ENCODE measurements at places on chromosomes 11 and 22. TPM values are rescaled to one million over a fixed set of nuclear protein-coding genes. Genes with fewer than 3 reads are reported as not detected.

GRCh38 chr22:36185828-36186624 lies 15.6 kb downstream of the APOL4 start:
- H3K27me3 ChIP-seq = no peaks in the 10 kb centered on the region
- no peak overlapping the region for H3K4me3 ChIP-seq
- H3K36me3 ChIP-seq = no peaks in the 10 kb centered on the region
- no peaks in the 10 kb centered on the region for H3K4me1 ChIP-seq

DNA sequence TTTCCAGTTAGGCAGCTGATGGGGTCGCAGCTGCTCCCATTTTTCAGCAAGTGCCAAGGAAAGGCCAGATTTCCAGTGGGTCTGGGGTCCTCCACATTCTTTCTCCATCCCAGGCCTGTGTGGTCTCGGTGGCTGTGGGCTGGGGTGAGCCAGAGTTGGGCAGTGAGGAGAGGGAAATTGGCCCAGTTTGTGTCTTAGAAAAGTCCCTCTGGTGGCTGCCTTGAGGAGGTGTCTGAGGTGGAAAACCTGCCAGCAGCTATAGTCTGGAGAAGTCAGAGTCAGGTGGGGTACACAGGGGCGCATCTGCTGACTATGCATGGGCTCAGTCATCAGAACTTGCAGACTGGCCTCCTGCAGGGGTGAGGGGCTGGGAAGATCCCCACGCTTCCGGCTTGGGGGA lies 30.5 kb downstream of the MRGPRD start:
- no peak overlapping the region for H3K27ac ChIP-seq
- H3K4me3 ChIP-seq = no peak overlapping the region
- H3K27me3 ChIP-seq = no peaks in the 10 kb centered on the region
- H3K36me3 ChIP-seq = no peaks in the 10 kb centered on the region
- H3K4me1 ChIP-seq = no peaks in the 10 kb centered on the region
- no peak for DNase-seq

- no peaks in the 10 kb centered on the region for H3K27me3 ChIP-seq
- no peak overlapping the region for H3K27ac ChIP-seq
- H3K4me3 ChIP-seq = no peak overlapping the region
- H3K4me1 ChIP-seq = no peaks in the 10 kb centered on the region
- no peaks in the 10 kb centered on the region for H3K36me3 ChIP-seq
Observed at GRCh38 chr22:32569956-32570355, 95.3 kb downstream of the FBXO7 start.

DNA sequence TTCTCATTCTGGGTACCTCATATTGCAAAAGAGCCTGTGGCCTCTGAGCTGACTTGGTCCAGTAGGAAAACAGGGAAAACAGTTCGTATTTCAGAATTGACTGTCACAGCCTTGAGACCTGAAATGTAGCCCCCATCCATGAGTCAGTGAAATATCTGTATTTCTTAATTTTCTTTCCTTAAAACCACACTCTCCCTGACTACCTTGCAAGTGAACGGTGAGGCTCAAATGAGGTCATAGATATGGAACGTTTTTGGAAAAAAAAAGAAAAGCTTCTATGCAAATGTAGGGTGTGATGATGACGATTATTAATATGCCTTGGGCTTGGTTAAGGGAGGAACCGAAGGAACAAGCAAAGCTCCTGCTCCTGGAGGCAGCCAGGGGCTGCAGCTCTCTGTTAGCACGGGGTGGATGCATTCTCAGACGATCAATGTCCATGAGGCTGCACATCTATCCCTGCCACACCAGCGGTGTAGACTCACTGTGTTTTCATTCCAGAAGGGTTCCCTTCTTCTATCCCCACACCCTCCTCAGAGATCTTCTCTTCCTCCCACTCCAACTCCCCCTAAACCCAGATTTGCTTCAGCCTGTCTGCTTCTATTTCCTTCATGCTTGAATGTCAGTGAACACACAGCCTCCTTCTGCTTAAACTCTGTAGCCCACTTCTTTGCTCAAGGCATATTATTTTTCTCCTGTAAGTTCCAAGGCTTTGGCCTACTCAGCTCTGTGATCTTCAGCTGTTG lies 29.2 kb upstream of the SCN3B start:
- H3K36me3 ChIP-seq = no peaks in the 10 kb centered on the region
- DNase-seq = no peak
- no peaks in the 10 kb centered on the region for H3K4me1 ChIP-seq
- no peaks in the 10 kb centered on the region for H3K27me3 ChIP-seq
- no peak overlapping the region for H3K4me3 ChIP-seq

- no peaks in the 10 kb centered on the region for H3K27me3 ChIP-seq
- no peak overlapping the region for H3K4me3 ChIP-seq
- no peak for DNase-seq
- H3K4me1 ChIP-seq = no peaks in the 10 kb centered on the region
- no peak overlapping the region for H3K27ac ChIP-seq
- H3K36me3 ChIP-seq = no peaks in the 10 kb centered on the region
Observed at GRCh38 chr11:130839981-130840666, 76.2 kb downstream of the SNX19 start.

GRCh38 chr11:10913075-10913474 lies 55.2 kb upstream of the ZBED5 start:
- H3K4me3 ChIP-seq = no peak overlapping the region
- DNase-seq = no peak
- H3K27ac ChIP-seq = no peak overlapping the region
- no peaks in the 10 kb centered on the region for H3K36me3 ChIP-seq
- H3K4me1 ChIP-seq = no peaks in the 10 kb centered on the region

- no peak overlapping the region for H3K27ac ChIP-seq
- H3K4me3 ChIP-seq = no peak overlapping the region
- H3K27me3 ChIP-seq = no peaks in the 10 kb centered on the region
- DNase-seq = no peak
Observed at GRCh38 chr22:42617155-42617983, 2.7 kb upstream of the POLDIP3 start.

DNA sequence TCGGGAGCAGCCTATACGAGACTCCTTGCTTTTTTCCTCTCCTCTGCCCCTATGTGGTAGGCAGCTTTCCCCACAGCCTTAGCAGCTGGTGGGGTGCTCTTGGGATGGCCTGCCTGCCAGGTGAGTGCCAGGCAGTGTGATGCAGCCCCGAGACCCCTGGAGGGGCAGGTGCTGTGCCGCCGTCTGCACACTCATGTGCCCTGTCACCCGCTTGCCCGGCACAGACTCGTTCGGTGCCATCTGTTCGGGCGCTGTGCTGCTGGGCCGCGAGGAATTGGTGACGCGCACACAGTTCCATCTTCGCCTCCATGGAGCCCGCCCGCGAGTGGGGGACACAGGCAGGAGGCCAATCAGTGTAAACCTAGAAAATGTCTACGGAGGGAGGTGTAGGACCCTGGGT lies 15.1 kb downstream of the TRMU start:
- no peak overlapping the region for H3K27ac ChIP-seq
- no peak for DNase-seq
- H3K4me3 ChIP-seq = no peak overlapping the region
- H3K27me3 ChIP-seq = no peaks in the 10 kb centered on the region
- peaks cover 69% of the 10 kb centered on the region for H3K36me3 ChIP-seq
- no peaks in the 10 kb centered on the region for H3K4me1 ChIP-seq

- no peaks in the 10 kb centered on the region for H3K27me3 ChIP-seq
- H3K4me1 ChIP-seq = no peaks in the 10 kb centered on the region
- H3K27ac ChIP-seq = no peak overlapping the region
- no peaks in the 10 kb centered on the region for H3K36me3 ChIP-seq
- no peak for DNase-seq
Observed at GRCh38 chr11:130580372-130580771, 131.9 kb downstream of the ADAMTS15 start.

- H3K27ac ChIP-seq = no peak overlapping the region
- H3K4me3 ChIP-seq = no peak overlapping the region
- no peaks in the 10 kb centered on the region for H3K4me1 ChIP-seq
- DNase-seq = no peak
- no peaks in the 10 kb centered on the region for H3K36me3 ChIP-seq
- H3K27me3 ChIP-seq = no peaks in the 10 kb centered on the region
Observed at GRCh38 chr22:45680932-45681700, 9.5 kb downstream of the ATXN10 start.

- no peak for DNase-seq
- no peak overlapping the region for H3K4me3 ChIP-seq
- no peaks in the 10 kb centered on the region for H3K36me3 ChIP-seq
- H3K27me3 ChIP-seq = no peaks in the 10 kb centered on the region
- H3K27ac ChIP-seq = no peak overlapping the region
Observed at GRCh38 chr11:106063009-106063408, 14.1 kb downstream of the KBTBD3 start.

DNA sequence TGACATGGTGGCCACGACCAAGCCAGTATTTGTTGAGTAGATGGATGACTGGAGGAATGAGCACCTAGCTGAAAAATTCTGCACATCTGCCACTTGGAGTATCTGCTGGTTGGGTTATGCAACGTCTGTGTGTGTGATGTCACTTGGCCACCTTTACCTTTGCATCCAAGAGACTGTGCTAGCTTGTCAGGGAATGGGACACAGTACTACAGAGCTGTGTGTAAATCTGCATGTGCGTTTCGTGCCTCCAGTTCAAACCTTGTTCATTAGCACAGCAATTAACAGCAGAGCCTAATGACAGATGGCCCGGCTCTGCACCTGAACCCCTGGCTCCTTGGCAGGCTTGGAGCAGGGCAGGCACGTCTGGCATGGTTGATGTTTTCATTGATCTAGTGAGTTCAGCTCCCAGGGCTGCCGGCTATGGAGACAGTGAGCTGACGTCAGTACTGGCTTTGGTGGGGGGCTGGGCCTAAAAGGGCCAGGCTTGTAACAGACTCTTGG lies 188.4 kb upstream of the NAV2 start:
- DNase-seq = peak; percentile 93
- peaks cover 20% of the 10 kb centered on the region for H3K4me1 ChIP-seq
- peak overlapping the region; percentile 61 for H3K27ac ChIP-seq
- H3K36me3 ChIP-seq = no peaks in the 10 kb centered on the region

DNA sequence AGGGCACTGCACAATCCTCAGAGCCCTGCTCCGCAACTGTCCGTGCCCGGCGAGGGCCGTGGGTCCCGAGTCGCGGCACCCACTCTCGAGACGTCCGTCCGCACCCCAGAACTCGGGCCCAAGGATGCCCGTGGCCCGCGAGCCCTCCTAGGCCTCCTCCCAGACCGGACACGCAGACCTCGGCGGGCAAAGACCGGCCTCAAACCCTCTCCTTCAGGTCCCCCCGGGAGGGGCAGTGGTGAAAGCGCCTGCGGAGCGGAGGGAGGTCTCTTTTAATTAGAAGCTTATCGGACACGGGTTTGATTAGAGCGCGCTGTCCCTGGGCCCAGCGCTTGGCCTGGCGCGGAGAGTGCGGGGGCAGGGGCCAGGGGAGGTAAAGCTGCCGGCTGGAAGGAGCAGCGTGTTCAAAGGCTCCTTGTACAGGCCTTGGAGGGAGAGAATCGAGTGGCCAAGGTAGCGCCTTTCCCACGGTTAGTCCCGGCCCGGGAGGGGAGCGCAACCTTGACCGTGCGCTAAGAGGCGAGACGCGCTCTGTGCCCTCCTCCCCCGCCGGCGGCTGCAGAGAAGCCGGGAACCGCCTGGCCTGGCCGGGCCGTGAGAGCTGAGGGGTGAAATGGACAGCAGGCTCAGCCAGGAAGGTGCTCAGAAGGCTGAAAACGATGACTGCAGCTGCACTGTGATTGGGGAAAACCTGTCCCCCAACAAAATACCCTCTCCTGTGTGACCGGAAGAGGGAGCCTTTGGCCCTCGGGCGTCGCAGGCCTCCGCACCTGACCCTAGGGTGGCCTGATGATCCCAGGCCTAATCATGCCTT lies 4.6 kb downstream of the WT1 start:
- H3K27me3 ChIP-seq = peaks cover 57% of the 10 kb centered on the region
- no peaks in the 10 kb centered on the region for H3K36me3 ChIP-seq
- no peak overlapping the region for H3K27ac ChIP-seq
- no peak for DNase-seq

DNA sequence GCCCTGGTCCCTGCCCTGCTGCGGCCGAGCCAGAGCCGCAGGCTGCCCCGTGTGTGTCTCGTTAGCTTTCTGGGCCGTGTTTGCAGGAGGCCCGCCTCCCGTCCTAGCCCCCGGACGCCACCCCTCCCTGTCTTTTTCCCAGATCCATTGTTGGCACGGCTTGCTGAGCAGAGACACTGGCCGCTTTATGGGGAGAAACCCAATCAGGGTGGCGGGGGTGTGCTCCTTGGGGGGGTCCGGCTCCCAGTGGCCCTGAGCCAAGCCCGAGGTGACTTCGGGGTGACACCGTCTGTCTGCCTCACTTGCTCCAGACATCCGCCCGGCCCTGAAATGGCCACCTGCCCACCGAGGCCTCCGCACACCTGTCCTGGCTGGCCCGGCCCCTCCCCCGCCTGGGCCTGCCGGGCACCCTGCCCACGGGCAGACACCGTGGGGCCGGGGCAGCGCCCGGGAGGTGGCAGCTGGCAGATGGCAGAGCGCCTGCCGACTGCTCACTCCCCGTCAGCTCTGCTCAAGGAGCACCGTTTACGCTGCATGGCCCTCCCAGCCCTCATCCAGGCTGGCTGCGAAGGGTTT lies 43.1 kb upstream of the PPARA start:
- DNase-seq = peak; percentile 84
- H3K27ac ChIP-seq = peak overlapping the region; percentile 51
- no peak overlapping the region for H3K4me3 ChIP-seq
- H3K36me3 ChIP-seq = peaks cover 22% of the 10 kb centered on the region

GRCh38 chr11:119320776-119321524 lies 4.0 kb upstream of the MCAM start:
- H3K4me1 ChIP-seq = peaks cover 9% of the 10 kb centered on the region
- peak overlapping the region; percentile 50 for H3K27ac ChIP-seq
- peak; percentile 63 for DNase-seq
- H3K27me3 ChIP-seq = peaks cover 4% of the 10 kb centered on the region
- H3K4me3 ChIP-seq = peak overlapping the region; percentile 42

GRCh38 chr11:74818283-74818946 lies 69.8 kb downstream of the RNF169 start:
- no peak overlapping the region for H3K27ac ChIP-seq
- DNase-seq = no peak
- no peaks in the 10 kb centered on the region for H3K27me3 ChIP-seq
- H3K36me3 ChIP-seq = no peaks in the 10 kb centered on the region
- no peak overlapping the region for H3K4me3 ChIP-seq
- H3K4me1 ChIP-seq = peaks cover 6% of the 10 kb centered on the region

Gene GGTLC2
- not detected for total RNA-seq

Gene SCGB1D2
- not detected for total RNA-seq

Gene FOLR2
- 4.1 TPM for total RNA-seq

Gene SCGB2A2
- not detected for total RNA-seq

Gene GAS2
- 26.1 TPM for total RNA-seq

Gene DRD2
- total RNA-seq = not detected

Gene PANX3
- not detected for total RNA-seq

Gene LRRC56
- total RNA-seq = 0.71 TPM

Gene GAS2L1
- 15.5 TPM for total RNA-seq

Measured in right lobe of liver (tissue), 6 donors.